Stimulated activated CD8-positive, alpha-beta memory T cell treated with anti-CD3 and anti-CD28 coated beads, Interleukin-4, amount 100 ng/mL, for 4 hours (primary cell): ENCODE measurements at places on chromosomes 12 and 14.

DNA sequence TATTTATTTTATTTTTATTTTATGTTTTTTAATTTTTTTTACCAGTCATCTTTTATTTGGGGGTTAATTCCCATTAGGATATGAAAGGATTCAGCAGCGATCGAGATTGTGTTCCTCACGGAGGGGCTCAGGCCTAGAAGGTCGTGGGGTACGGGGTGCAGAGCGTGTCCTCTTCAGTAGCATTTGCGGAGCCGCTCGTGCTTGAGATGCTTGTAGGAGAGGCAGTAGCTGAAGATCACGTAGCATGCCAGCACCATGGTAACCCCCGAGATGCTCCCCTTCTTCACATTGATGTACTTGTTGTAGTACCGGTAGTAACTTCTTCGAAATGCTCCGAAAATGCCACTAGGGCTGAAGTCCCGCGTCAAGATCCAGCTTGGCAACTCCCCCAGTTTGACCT, 40.5 kb upstream of the PLEKHG6 start:
- DNase-seq = no peak

DNA sequence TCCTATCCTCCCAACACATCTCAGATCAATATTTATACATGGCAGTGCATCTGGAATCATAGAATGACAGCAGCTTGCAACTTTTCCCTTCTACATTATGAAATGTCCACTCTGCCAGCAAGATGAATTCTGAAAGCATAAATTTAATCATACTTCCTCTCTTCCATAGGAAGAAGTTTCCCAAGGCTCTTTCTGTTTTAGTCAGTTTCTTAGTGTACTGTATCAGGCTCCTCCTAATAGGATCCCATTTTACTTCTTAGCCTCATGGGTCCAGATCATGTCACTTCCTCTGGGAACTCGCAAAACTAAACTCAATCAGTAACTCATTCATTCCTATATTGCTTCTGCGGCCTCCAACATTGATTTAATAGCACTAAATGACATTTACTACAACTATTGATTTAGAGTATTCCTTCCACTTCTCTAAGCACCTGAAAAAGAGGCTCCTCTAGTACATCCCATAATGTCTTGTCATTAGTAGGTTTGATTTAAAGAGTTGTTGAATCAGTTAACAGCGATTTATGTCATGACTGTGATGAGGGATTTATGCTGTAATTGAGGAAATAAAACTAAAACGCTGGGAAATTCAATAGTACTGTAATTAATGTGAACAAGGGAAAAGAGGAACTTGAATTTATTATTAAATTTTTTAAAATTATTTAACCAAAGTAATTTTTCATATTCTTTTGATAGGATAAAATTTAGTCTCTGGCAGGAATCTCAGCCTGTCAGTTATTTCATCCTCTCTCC, 4.0 kb downstream of the CLEC1A start:
- no peak for DNase-seq

GRCh38 chr12:65618588-65618987, 205.7 kb upstream of the HMGA2 start:
- no peak for DNase-seq

- DNase-seq = no peak
Observed at GRCh38 chr12:108605000-108605689, 7.3 kb upstream of the TMEM119 start.

- DNase-seq = no peak
Observed at GRCh38 chr14:65057695-65058094, 44.6 kb downstream of the MAX start.

GRCh38 chr14:106294324-106294723, 767.9 kb downstream of the TMEM121 start:
- no peak for DNase-seq

GRCh38 chr12:58907391-58907790, 12.9 kb downstream of the LRIG3 start:
- no peak for DNase-seq

DNA sequence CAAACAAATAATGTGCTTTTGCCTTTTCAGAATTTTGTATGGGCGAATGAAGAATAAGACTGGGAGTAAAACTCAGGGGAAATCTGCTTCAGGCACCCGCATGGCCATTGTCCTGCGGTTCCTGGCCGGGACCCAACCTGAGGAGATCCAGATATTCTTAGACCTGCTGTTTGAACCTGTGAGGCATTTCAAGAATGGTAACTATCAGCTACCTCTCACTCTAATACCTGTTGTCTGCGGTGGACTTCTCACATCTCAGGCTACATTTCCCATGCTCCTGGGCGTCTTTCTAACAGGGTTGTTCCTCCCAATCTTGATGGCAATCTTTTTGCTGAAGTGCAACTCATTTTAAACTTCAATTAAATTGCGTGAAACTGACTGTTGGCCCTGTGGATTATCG, 47.1 kb downstream of the UTP20 start:
- no peak for DNase-seq
